ENCODE measurements at places on chromosomes 5 and 9.

GRCh38 chr9:113973226-113973625 is 97.1 kb downstream of the ZNF618 start:
- no peak for DNase-seq

DNA sequence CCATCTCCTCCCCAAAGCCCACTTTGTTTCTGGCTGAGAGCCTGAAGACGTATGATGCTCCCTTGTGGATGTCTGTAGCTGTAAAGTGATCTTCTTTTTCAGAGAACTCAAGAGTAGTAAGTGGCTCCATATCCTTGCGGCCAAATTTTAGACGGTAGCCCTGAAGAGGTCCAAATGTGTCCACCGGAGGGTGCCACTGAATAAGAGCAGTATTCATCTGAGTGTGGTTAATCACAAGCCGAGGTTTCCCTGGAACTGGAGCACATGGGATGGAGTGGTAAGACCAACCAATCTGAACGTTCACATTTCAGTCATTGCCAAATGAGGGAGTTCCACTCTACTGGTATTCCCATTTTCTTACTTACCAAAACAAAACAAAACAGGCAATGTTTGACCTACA is 686.5 kb upstream of the DMAC1 start:
- no peak for DNase-seq

- DNase-seq: no peak
Measured at GRCh38 chr9:69951411-69951810, 92.2 kb upstream of the MAMDC2 start.

GRCh38 chr9:75739884-75740611 is 150.4 kb upstream of the PCSK5 start:
- no peak for DNase-seq

- DNase-seq: no peak
Measured at GRCh38 chr9:116928884-116929283, 241.8 kb downstream of the TRIM32 start.

DNA sequence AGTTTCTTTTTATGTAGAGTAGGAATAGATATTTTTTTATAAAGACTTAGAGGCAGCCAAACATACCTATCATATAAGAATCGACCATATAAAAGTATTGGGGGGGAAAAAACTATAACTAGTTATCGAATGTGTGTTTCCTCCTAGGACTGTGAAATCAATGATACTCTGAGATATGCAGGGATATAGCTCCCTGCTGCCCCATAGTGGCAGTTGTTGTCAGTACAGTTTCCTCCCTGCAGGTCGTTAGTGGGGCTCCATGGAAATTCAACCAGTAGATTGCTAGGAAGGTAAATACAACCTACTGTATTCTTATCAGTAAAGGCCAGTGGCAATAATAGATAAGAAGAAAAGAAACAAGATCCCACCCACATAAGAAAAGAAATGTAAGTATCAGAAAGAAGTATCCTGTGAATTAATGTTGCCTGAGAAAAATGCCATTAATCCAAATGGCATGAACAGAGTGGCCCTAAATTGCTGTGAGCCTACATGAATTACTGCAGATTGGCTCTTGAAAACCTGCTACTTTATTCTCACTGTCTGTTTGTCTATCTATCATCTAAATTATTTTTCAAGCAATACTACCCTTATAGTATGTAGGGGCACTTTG is 136.9 kb upstream of the FBN2 start:
- no peak for DNase-seq

GRCh38 chr5:39194466-39195136 is 24.8 kb downstream of the FYB1 start:
- no peak for DNase-seq

- no peak for DNase-seq
Measured at GRCh38 chr5:36009698-36010097, 18.5 kb upstream of the UGT3A1 start.

DNA sequence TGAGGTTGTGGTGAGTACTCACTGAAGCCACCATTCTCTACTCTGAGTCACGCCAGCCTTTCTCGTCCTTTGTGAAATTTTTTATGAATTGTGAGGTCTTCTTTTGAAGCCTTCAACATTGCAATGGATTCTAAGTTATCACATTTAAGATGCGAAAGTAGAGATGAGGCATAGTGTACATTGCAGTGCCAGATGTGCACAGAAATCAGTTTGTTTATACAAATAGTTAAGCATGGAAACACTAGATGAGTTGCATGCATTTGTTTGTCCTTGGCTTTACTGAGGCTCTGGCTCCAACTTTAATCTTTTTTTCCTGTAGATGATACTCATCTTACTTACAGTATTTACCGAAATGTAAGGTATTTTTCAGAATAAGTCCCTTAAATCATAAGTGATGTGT is 453.7 kb upstream of the RIOK2 start:
- DNase-seq: no peak

DNA sequence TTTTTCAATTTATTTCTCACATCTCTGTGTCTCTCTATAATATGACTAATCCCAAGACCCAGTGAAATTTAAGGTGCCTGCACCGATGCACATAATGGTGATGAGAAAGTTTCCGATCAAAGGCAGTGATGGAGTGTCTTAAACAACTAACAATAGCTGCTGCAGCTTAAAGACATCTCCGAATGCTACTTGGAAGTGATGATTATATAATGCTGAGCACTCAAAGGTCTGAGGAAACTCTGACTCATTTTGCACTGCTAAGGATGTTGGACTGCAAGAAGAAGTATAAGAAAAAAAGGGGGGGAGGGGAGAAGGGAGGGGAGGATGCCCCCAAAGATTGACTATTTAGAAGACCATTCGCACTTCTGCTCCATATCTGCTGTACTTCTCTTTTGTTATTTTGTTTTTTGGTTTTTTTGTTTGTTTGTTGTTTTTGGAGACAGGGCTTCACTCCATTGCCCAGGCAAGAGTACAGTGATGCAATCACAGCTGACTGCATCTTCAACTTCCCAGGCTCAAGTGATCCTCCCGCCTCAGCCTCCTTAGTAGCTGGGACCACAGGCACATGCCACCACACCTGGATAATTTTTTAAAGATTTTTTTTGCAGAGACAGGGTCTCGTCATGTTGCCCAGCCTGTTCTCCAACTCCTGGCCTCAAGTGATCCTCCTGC is 192.2 kb downstream of the HSD17B3 start:
- no peak for DNase-seq

GRCh38 chr9:111658943-111659342 is 2.5 kb upstream of the GNG10 start:
- DNase-seq: no peak

- DNase-seq: no peak
Measured at GRCh38 chr9:101601904-101602765, 7.4 kb upstream of the PPP3R2 start.

GRCh38 chr5:27191786-27192510 is 153.6 kb upstream of the CDH9 start:
- DNase-seq: no peak

GRCh38 chr5:107778647-107779046 is 107.9 kb upstream of the EFNA5 start:
- no peak for DNase-seq

DNA sequence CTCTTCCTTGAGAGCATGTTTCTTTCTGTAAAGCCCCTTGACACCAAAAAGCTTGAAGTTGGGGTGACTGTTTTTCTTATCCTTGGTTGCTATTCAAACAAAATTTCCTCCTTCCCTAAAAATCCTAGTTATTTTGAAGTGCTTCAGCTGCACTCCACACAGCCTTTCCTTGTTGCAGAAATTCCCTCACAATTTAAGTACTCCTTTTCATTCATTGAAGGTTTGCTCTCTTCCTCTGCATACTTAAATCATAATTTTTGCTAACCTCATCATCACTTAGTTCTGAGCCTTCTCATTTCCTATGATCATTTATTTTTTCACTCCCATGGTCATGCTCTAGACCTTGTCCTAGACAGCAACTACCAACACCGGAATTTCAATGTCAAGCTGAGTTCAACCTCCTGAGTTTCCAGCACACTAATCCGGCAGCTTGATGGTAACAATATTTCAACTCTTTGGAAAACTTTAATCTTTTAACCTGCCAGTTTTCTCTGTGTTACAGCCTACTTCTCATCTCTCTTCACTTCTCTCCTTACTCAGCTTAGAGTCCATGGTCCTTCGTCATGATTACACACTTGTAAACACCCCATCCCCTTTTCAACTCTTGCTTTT is 78.7 kb upstream of the ACTBL2 start:
- DNase-seq: no peak

DNA sequence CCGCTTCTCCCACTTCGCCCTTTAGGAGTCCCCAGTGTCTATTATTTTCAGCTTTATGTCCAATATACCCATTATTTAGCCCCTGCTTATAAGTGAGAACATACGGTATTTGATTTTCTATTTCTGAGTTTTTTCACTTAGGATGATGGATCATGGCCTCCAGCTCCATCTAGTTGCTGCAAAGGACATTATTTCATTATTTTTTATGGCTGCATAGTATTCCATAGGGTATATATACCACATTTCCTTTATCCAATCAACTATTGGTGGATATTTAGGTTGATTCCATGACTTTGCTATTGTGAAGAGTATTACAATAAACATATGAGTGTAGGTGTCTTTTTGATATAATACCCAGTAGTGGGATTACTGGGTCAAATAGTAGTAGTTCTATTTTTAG is 162.9 kb downstream of the FER start:
- no peak for DNase-seq

- DNase-seq: no peak
Measured at GRCh38 chr5:55324815-55325418, 17.1 kb downstream of the MTREX start.

DNA sequence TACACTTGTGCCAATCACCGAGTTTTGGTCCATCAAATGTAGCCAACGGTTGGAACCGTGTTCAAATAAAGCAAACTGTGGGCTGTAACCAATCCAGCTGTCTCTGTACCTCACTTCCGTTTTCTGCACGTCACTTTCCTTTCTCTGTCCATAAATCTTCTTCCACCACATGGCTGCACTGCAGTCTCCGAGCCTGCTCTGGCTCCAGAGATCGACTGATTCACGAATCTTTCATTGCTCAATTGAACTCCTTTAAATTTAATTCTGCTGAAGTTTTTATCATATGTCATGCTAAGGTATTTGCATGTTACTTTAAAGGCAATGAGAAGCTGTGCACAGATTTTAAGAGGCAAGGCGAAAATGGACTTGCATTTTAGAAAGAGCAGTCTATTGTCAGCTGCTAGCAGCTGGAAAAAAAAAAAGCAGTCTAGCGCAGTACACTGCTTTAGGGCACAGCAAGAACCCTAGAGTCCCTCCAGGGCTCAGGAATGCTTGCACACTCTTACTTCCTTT is 13.2 kb downstream of the TTC39B start:
- no peak for DNase-seq

Data from stimulated activated CD8-positive, alpha-beta memory T cell treated with anti-CD3 and anti-CD28 coated beads, Interleukin-15, amount 100 ng/mL, for 48 hours (primary cell).